ENCODE measurements at places on chromosomes 12 and 14. TPM values are rescaled to one million over a fixed set of nuclear protein-coding genes. Genes with fewer than 3 reads are reported as not detected.

Gene CD163
- not detected for polyA plus RNA-seq

DNA sequence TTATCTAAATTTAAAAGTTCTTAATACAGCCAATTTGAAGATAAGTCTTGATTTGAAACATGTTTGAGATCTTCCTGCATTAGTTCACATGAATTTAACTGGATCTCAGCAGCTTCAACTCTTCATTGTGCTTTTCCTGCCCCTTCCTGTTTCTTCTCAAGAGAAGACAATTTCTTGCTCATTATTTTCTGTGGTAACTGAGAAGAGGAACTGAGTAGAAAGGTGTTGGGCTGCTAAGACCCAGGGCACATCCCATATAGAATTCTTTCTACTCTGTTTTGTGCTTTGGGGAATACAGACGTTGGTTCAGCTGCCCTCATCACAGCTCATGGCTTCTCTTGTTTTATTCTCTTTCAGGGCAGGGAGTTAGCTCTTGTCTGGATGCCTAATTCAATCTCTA lies 110.2 kb downstream of the SNAPC1 start:
- no peak for DNase-seq

DNA sequence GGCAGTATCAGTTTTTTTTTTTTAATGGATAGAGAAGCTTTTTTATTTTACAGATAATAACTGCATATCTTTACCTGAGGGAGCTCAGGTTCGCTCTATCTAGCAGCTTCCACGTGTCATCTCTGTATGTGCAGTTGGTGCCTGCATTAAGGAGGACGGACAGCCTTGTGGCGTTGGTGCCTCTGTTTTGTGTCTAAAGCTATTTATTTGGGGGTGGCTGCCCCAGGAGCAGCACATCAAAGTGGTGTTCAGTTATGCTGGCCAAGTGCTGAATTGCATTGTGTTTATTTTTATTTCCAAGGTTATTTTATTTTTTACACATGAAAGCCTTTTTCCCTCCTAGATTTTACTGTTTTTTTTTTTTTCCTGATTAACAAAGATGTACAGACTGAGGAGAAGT lies 59.7 kb downstream of the RASSF3 start:
- peak; percentile 41 for DNase-seq

Gene SERPINA5
- 0.12 TPM for polyA plus RNA-seq

DNA sequence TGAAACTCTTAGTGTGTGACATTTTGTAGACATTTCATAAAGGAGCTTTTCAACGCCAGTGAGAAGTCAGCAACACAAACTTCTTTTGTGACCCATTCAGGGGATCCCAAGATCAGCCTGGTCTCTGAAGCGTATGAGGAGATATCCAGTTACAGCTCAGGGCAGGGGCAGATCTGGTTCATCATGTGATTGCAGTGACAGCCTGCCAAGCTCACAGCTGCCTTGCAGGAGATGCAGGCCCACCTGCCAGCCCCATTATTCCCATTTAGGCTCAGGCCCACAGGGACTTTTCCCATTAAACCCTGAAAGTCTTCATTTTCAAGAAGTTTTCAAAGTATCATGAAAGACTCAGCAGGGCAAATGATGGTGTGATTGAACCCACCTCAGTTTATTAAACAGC lies 38.3 kb downstream of the SRGAP1 start:
- DNase-seq = no peak

DNA sequence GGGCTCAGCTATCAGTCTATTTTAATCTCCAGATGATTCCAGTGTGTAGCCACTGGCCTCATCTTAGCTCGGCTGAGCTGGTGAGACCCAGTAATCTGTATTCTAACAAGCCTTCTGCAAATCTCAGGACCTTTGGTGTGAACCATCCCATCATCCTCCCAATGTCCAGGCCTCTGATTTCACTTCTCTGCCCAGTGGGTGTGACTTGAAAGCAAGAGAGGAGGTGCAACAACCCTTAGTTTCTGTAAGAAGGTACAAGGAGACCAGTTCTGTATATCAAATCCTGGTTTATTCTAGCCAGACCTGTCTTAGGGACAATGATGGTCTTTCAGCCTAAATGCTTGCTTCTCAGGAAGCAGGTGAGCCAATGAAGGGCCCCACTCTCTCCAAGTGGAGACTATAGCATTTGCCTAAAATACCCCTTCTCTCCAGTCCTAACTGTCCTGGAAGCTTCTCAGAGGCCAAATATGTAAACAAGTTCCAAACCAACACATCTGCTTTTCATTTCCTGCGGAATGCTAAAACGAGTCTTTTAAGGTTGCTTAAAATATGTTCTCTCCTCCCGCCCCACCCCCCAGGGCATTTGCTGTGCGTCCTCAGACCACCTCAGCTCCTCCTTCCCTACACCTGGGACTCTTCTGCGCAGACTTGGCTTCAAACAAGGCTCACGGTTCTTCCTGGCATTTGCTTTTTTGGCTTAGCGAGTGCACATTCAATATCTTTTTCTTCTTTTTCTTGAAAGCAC lies 78.4 kb upstream of the FUT8 start:
- no peak for DNase-seq

Gene IQSEC3
- polyA plus RNA-seq = not detected

- peak; percentile 76 for DNase-seq
Observed at GRCh38 chr12:58253663-58254062, 312.3 kb downstream of the ATP23 start.

Gene IAPP
- not detected for polyA plus RNA-seq

GRCh38 chr12:79983986-79984620 lies 49.2 kb upstream of the PPP1R12A start:
- no peak for DNase-seq

Gene PAX9
- 0.48 TPM for polyA plus RNA-seq
